Muscle of back (tissue), 13 donors: ENCODE measurements at places on chromosomes 7 and 10. TPM values are rescaled to one million over a fixed set of nuclear protein-coding genes. Genes with fewer than 3 reads are reported as not detected.

The MMRN2 gene
- 18.7 TPM for polyA plus RNA-seq

The MBL2 gene
- not detected for polyA plus RNA-seq

The PLPP4 gene
- polyA plus RNA-seq: not detected

The AQP1 gene
- 98.0 TPM for polyA plus RNA-seq

The MNX1 gene
- polyA plus RNA-seq: not detected

The SEMA4G gene
- polyA plus RNA-seq: 7.7 TPM

The NUTM2E gene
- polyA plus RNA-seq: not detected

The KNDC1 gene
- 7.5 TPM for polyA plus RNA-seq

The LLCFC1 gene
- not detected for polyA plus RNA-seq

The CLRN3 gene
- 0.11 TPM for polyA plus RNA-seq

The CADPS2 gene
- polyA plus RNA-seq: 4.8 TPM

The AKR1C8 gene
- polyA plus RNA-seq: not detected

The VWA2 gene
- 0.13 TPM for polyA plus RNA-seq

The FOXL3 gene
- not detected for polyA plus RNA-seq

The PPP1R9A gene
- 13.8 TPM for polyA plus RNA-seq

The APBB1IP gene
- 2.6 TPM for polyA plus RNA-seq

The CBX3 gene
- polyA plus RNA-seq: 184 TPM

The AGBL3 gene
- 1.9 TPM for polyA plus RNA-seq
